Activated T-cell treated with anti-CD3 and anti-CD28 coated beads for 24 hours (primary cell): ENCODE measurements at places on chromosomes 2 and 18.

DNA sequence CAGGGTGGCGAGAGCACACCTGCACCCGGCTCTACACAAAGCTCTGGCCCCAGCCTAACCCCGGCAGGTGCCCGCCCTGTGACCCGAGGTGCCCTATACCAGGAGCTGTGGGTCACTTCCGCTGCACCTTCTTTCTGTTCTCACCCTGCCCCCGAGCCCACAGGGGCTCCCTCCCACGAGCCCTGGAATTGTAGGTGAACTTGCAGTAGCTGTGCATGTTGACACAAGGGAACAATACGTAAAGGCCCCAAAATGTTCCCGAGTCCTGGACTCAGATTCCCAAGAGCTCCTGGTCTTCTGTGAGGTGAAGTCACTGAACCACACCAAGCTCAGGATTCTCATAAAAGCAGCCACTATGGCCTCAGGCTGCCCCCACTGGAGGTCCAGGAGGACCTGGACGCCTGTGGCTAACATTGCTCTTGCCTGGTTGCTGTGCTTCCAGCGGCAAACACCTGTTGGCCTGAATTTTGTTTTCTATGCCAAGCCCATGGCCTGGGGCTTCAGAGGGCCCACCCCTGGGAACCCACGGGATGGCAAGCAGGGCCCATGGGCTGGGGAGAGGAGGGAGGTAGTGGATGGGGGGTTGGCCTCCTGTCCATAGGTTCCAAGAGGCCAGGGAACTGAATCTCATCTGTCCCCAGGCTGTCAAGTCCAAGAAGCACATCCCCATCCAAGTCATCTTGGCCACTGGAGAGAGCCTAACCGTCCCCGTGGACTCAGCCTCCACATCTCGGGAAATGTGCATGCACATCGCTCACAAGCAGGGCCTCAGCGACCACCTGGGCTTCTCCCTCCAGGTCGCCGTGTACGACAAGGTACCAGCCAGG lies 23.2 kb upstream of the GPR17 start:
- DNase-seq: no peak

DNA sequence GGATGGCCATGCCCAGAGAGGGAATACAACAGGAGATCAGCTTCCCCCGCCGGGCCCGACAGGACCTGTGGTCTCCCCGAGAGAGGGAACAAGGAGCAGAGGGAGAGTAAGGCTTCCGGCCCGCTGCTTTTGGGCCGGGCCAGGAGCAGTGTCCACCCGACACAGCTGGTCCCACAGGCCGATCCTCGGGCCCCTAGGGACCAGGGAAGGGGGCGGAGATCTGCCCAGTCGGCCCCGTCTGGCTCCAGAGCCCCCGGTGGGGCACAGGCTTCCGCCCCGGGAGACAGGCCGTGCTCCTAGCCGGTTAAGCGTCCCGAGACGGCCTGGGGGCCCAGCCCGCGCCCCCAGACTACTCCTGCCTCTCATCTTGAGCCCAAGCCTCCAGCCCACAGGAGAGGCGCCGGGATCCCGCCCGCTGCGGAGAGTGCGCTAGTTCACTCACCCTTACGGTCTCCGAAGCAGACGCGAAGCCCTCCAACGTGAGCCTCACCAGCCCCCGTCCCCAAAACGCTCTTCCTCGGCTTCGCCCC lies at the start of gene MCFD2:
MCFD2 (minus strand) TSS at position 526 of the 530 bp plus-strand sequence. CDS start 6,635 bp downstream, outside the sequence.
- DNase-seq: no peak

DNA sequence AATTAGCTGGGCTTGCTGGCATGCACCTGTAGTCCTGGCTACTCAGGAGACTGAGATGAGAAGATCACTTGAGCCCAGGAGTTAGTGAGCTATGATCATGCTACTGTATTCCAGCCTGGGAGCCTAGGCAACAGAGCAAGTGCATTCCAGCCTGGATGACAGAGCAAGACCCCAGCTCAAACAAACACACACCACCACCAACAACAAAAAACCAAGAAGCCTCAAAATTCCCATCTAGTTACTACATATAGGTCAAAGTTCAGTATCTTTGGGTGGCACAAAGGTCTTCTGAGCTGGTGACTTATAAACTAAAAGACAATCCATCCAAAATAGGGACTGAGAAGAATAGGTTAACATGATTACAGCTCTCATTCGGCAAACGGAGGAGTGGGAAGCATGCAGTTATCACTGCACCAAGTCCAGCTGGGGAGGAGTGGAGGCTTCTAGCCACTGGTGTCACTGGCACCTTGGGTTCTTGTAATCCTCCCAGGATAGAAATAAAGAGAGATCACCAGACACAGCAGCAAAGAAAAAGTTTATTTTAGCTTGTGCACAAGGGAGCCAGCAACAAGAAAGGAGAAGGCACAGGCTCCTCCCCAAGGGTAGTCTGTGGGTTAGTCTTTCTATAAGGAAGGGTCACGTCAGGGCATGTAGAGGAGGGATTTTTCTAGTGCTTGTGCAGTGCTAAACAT lies 57.4 kb downstream of the SH2D6 start:
- no peak for DNase-seq

- DNase-seq: no peak
These were observed 61.2 kb downstream of the MAP4K3 start for GRCh38 chr2:39375917-39376316.

GRCh38 chr2:217905896-217906295 lies 96.9 kb downstream of the TNS1 start:
- DNase-seq: no peak

DNA sequence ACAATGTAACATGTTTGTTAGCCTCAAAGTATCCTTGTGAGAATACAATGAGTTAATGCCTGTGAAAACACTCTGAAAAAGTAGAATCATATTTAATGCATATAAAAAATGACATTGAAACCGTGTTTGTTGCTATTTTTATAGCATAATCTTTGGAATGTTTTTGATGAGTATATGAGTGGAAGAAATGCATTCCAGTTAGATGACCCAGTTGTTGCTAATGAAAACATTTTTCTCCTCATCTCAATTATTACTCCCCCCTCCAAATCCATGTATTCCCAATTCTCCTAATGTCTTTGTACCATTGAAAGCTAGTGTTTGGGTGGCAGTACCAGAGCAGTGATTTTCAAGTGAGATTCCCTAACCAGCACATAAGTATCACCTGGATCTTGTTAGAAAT lies 67.1 kb upstream of the DSEL start:
- no peak for DNase-seq

- DNase-seq: no peak
These were observed 186.3 kb downstream of the TMEM163 start for GRCh38 chr2:134532537-134532936.

DNA sequence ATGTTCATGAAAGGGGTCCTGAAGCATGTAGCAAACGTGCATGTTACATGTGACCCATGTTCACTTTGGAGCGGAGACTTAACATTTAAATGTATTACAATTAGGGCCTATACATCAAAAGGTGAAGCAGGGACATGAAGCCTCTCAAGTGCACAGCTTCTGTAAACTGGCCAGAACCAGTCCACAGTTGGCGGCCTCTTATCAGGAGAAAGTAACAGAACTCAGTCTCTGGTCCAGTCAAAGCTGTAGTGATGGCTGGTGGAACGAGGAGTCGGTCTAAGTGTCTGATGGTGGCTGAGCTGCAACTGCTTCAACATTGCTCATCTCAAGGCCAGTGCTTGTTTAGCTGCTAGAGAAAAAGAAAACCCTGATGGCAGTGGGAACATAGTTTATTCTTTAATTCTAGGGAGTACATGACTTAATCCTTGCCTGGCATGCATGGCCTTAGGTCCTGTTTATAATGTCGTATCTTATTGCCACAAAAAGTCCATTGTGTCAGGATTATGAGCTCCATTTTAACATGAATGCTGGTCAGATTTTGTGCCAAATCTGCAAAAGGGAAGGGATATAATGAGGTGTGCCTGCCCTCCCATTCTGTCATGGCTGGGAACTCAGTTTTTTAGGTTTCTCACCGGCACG lies 22.2 kb upstream of the YES1 start:
- DNase-seq: no peak

DNA sequence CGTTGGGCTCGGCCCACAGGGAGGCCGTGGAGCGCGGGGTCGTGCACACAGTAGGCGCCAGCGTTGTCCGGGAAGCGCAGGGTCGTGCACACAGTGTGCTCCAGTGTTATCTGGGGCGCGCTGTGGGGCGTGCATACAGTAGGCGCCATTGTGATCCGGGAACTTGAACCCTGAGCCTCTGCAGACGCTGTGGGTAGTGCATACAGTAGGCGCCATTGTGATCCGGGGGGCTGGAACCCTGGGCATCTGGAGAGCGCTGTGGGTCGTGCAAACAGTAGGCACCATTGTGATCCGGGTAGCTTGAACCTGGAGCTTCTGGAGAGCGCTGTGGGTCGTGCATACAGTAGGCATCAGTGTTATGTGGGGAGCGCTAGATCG lies 793 bp downstream of the ZNF236 start:
- DNase-seq: no peak
